ENCODE measurements at places on chromosomes 7 and 10.

DNA sequence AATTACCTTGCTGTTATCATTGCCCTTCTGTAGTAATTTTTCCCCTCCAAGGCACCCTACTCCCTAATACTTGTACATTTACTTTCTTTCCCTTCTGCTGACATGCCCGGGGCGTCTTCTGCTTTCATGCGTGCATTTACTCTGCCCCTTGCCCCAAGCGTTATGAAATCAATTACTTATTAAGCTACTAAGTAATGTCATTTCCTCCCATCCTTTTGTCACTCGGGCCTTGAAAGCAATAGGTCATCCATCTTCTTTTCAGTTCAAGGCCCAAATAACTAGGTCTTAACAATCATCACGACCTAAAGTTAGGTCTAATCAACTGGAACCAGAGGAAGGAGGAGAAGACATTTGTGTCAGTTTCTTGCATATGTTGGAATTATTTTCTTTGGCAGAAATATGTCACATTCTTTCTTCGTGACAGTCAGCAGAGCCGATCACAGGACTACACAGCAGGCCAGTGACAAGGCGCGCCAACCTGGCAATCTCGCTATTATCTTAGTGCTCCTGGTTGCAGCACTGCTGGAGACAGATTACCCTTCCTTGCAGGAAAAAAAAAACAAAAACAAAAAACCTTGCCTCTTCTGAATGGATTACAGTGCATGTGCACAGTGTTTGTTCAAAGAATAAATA lies 179.2 kb downstream of the RELN start:
- no peak for DNase-seq

GRCh38 chr10:87547734-87548311 lies 43.1 kb downstream of the MINPP1 start:
- no peak for DNase-seq

GRCh38 chr10:57716884-57717283 lies 550.8 kb downstream of the IPMK start:
- no peak for DNase-seq

DNA sequence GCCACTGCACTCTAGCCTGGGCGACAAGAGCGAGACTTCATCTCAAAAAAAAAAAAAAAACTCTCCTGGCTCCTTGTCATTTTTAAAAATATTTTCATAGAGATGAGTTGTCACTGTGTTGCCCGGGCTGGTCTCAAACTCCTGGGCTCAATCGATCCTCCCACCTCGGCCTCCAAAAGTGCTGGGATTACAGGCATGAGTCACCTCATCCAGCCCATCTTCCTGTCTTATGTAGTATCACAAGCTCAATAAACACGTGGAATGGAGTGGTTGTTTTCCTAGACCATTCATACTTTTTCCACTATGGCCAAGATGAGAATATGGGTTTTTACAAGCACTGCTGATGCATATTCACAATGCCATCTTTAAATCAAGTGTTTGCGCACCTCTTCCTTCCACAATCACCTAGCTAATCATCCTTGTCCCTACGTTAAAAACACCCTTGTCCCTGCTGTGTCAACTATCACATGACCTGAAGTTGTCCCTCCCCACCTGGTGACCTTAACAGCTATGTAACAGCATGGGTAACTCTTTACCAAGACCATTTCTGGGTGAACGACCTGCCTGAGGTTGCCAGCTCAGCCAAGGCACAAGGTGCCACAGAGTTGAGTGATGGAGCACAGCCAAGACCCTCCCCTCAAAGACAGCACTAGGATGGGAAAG lies 21.3 kb downstream of the DLG5 start:
- no peak for DNase-seq

GRCh38 chr10:106392778-106393177 lies 771.7 kb downstream of the SORCS1 start:
- no peak for DNase-seq

DNA sequence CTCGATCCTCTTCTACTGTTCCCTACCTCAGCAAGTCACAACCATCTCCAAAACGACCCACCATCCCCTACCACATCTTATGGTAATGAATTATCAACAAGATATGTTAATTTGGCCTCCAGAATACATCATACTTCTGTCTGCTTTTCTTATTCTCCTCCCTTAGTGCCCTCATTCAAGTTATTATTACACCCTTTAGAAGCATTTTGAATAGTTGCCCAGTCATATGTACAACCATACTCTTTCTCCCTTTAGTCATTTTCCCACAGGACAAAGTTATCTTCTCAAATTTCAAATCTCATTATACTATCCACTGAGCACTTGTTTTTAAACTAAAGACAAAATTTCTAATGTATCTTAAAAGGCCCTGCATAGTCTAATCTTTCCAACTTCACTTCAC lies 71.0 kb downstream of the GNAT3 start:
- no peak for DNase-seq

- no peak for DNase-seq
Measured at GRCh38 chr7:392822-393221, 102.9 kb downstream of the FOXL3 start.

GRCh38 chr7:151146761-151147160 lies 20.7 kb downstream of the GBX1 start:
- DNase-seq: no peak

- no peak for DNase-seq
Measured at GRCh38 chr7:106365252-106366005, 80.6 kb upstream of the NAMPT start.

GRCh38 chr7:351256-351655 lies 61.3 kb downstream of the FOXL3 start:
- peak; percentile 43 for DNase-seq

- no peak for DNase-seq
Measured at GRCh38 chr7:90747516-90747915, 151.4 kb downstream of the CDK14 start.

- peak; percentile 67 for DNase-seq
Measured at GRCh38 chr10:73940634-73941221, 29.8 kb downstream of the PLAU start.

DNA sequence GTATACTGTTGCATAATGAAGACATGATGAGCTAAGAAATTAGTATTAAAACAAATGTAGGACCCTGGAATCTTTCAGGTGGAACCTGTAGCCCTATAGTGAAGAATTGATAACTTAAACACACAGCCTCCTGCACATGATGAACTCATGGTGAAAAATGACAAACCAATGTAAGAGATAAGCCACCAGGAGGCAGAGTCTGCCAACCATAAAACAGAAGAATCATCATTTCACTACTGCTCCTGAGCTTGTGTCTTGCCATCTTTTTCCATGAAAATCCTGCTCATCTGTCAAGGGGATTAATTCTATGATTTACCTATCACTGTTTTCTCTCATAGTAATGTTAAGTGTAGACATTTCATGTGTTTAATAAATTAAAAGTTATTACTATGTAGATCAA lies 363.9 kb downstream of the MALRD1 start:
- DNase-seq: no peak

DNA sequence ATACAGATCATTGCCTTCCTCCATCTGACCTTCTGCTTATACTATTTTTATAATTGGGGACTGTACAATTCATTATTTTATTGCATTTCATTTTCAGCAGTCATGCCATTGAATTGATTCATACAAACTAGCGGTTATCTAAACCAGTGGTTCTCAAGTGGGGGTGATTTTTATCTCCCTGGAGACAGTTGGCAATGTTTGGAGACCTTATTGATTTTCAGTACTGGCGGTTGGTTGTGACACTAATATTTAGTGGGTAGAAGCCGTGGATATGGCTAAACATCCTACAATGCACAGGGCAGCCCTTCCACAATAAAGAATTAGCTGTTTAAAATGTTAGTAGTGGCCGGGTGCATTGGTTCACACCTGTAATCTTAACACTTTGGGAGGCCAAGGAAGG lies 765.9 kb downstream of the LRMDA start:
- no peak for DNase-seq

GRCh38 chr7:23072922-23073321 lies 32.7 kb upstream of the KLHL7 start:
- no peak for DNase-seq

- no peak for DNase-seq
Measured at GRCh38 chr10:7561216-7561893, 105.4 kb downstream of the ITIH5 start.

DNA sequence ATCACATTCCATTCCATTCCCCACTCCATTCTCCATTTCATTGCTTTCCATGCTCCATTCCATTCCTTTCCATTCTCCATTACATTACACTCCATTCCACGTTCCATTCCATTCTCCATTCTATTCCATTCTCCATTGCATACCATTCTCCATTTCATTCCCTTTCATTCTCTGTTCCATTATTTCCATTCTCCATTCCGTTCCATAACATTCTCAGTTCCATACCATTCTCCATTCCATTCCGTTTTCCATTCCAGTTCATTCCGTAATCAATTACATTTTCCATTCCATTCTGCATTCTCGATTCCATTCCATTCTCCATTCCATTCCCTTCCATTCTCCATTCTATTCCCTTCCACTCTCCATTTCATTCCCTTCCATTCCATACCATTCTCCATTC lies 86.4 kb downstream of the NSUN6 start:
- no peak for DNase-seq

DNA sequence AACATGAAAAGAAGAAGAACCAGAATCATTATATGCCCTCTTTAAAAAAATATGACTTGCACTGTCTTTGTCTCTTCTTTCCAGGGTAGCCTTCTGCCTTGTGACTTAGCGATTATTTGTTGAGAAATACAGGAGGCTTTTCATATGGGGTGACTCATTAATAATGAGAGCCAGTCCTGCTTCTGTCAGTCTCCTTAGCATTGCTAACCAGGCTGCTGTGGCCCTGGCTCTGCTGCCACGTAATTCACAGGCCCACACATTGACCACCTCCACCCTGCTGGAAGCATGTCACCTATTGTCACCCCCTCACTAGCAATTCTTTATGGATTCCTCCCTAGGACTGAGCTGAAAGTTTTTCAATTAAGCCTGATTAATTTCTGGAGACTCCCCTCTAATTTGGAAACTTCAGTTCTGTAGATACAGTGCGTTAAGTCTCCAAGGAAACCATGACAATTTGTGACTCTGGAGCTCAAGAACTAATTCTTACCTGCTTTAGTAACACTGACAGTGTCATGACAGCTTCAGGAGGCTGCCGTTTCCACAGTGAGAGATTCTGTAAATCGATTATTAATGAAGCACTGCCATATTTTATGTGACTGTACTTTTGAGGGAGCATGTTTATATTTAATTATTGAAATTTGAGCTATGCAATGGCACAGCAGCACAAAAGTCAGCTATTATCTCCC lies 267.9 kb upstream of the SP8 start:
- DNase-seq: no peak

DNA sequence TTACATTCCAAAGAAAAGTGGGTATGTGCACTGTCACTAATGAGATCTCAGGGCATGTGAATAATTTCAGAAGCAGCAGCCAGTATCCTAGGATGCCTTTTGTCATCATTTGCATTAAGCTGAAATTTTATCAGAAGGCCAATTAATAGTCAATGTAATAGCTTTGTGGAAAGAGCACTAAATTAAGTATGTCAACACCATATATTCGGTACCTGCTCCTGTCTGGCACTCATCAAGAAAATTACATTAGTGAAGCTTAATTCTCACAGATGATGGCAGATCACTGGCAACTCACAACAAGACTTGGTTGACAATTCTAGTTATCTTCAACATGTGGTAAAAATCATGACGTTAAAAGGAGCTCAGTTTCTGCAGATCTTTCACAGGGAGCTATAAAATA lies 271.4 kb downstream of the PARD3 start:
- no peak for DNase-seq

- DNase-seq: peak; percentile 26
Measured at GRCh38 chr7:4610768-4611467, 71.2 kb upstream of the FOXK1 start.

DNA sequence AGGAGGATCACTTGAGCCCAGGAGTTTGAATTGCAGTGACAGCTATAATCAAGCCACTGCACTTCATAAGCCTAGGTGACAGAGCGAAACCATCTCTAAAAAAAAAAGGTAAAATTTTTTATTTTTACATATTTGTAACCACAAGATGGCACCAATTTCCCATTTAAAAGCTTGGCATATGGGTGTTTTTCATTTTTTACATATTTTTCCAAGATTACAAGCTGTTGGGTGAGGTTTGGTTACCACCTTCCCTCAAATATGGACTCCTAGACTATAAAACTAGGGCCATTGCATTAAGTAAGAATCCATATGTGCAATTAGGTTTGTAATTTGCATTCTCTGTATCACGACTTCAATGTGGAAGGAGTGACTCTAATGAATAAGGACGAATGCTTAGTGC lies 129.3 kb upstream of the ACBD5 start:
- DNase-seq: no peak

DNA sequence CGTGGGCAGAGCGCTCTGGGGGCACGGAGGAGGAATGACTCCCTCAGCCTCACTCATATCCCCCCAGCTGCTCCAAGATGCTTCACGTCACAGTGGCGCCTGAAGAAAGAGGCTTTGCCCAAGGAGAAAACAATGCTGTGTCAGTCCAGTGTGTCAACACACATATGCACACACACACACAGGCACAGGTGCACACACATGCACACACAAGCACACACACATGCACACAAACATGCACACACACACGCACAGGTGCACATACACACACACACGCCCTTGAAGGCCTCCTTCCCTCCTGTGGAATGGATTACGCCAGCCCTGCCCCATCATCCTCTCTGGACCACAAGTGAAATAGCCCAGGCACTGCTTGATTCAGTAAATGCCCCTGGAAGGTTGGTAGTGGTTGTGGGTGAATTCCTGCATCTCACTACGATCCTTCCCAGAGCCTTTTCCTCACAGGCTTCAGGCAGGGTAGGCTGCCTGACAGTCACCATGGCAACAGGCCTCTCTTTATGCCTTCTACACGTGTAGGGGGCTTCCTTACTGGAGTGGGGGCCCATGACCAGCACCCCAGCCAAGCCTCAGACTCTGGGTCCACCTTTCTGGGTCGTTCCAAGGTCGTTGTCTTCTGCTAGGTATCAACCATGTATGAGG lies 371.5 kb upstream of the PODXL start:
- no peak for DNase-seq

DNA sequence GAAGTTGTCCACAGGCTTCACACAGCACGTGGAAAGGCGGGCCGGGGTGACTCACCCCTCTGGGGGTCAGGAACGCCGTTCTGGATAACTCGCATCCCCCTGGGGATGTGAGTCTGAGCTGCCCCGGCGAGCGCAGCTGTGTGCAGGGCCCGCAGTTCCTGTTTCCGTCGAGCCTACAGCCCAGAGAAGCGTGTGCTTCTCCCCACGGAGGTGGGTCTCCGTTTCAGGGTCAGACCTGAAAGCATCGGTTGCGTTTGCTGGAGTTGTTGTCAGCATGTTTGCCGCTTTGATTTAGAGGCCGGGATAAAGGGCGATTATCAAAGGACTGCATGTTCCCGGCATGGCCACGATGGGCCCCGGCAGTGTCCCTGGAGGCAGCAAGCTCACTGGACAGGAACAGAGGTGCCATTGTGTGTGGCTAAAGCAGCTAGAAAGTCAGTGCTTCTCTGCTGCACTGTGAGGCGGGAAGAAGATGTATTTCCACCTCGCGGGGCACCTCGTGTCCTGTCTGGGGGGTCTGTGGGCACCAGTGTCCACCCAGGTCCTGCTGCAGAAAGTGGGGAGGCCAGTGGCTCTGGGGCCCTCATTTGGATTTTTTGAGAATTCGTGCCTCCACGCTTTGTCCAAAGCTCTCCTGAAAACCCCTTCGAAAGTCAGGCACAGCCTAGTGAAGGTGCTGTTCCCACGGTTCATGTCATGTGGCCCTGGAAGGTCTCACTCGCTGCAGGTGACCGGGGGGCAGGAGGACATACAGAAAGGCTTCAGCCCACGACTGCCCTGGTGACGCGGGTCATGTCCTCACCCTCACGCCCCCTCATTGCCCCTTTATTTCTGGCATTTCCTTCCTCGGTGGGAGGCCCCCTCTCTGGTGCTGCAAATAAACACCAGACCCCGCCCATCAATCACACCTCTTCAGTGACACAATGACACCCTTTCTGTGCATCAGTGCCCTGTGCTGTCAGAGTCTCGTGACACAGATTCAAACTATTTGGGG lies 27.4 kb upstream of the GDI2 start:
- no peak for DNase-seq

Measured in stimulated activated CD8-positive, alpha-beta memory T cell treated with anti-CD3 and anti-CD28 coated beads, Interleukin-4, amount 100 ng/mL, for 1 hour (primary cell).